ENCODE measurements at places on chromosomes 2 and 18.

DNA sequence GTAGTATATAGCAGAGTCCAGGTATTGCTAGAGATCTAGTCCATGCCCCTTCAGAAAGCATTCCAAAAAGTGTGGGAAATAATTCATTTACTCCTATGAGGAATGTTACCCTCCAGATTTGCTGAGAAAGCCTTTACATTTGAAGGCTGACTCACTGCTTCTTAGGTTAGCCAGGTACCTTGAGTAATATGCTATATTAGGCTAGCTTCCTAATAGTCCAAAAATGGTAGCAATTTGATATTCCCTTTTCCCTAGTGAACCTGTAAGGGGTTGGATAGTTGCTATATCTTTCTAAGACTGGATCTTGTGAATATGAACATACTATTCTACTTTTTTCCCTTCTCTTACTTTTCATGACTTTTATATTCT lies 63.6 kb downstream of the SPOPL start:
- DNase-seq, result no peak

DNA sequence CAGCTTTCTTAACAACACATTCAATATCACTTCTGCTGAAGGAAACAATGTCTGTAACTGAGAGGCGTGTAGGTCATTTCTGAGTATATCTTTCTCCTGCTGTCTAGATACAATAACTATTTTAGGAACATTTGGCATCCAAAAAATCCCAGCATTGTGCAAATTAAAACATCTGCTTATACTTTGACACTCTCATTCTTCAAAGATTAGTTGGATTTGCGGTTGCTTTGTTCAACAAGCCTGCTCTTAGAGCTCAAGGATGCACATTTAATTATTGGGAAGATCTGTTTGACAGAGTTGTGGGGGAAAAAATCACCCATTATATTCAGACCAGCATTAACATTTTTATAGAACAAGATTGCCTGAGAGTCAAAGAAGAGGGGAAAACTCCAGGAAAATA lies 449.5 kb upstream of the HNRNPA3 start:
- DNase-seq, result no peak

DNA sequence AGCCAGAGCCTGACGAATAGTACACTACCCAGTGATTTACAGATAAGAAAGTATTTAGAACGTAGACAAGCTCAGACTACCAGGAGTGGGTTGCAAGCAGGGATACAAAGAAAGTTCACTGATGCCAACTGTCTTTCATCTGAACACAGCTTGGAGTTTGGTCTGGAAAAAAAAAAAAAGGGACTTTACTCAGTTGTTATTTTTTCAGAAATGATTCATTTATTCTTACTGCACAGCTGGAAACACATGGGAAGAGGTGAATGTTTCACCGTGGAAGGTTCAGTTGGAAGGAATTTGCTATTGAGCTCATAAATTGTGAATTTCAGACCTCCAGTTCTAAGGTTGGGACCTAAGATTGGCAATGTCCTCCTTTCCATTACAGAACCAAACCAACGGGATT lies 259.7 kb downstream of the ETAA1 start:
- DNase-seq, result no peak

- DNase-seq, result no peak
Measured at GRCh38 chr18:340044-340443, 72.2 kb upstream of the THOC1 start.

DNA sequence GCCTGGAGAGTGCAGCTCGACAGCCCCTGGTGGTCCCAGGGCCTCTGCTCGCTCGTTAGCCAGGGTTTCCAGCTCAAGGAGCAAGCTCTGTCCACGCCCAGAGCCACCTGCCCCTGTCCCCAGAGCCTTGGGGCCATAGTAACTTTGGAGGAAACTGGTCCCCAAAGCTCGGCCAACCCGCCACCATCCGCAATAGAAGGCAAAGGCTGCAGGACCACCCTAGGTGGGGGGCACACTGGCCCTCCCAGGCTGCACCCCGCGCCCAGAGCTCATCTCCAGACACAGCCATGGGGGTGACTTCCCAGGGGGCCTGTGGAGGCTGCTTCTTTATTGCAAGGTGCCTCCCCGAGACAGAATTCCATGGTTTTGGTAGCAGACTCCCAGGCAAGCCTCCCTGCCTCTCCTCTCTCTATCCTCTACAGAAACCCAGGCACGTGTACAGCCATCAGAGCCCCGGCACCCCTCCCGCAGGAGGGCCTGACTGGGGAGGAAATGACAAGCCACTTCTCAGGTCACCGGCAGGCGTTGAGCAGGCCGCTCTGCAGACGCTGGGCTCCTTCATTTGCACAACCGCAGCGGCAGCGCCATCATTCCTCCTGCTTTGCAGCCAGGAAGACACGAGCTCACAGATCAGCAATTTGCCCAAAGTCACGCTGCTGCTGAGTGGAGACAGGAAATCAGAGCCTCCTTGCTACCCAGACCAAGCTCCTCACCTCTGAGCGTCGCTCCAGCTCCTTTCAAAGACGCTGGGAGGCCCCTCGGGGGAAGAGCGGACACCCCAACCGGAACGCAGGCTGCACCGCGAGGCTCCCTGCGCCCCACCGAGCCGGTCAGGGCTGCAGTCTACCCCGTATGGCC lies 80.2 kb downstream of the NDUFA10 start:
- no peak for DNase-seq

- no peak for DNase-seq
Measured at GRCh38 chr18:28602391-28602790, 425.5 kb upstream of the CDH2 start.

DNA sequence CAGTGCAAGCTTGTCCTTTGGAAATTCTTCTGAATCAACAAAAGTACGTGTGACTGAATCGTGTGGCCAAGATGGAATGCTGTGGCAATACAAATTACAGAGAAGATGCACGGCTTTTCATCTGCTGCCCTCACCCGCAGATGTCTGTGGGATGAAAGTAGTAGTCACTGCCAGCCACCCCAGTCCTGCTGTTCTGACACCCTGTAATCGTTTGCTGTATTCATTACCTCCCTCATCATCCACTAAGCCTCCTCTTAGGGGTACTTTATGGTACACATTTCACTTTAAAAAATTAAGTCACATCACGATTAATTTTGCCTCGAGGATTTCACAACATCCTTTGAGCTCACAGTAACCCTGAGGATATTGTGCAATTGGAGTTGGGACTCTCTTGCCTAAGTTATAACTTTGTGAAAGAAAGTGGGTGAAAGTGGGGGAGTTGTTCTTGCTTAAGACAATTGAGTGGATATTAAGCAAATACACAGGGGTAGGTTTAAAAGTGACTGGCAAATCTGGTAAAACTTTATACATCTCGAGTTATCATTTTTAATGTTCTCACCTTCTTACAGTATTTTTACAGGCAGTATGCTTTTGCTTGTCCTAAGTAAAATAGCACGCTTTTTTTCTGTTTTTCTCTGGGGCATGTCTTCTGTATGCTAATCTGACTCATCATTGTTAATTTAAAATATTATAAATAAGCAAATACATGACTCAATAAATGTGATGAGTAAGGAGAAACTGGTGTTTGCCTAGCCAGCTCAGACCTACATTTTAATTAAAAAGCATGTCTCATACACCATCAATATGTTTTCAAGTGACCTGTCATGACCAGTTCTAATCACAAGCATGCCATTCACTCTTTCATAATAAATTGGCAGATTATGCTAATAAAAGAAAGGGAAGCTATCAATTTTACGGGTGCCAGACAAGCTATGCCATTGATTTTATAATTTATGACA lies 680.9 kb downstream of the IRS1 start:
- no peak for DNase-seq

GRCh38 chr2:79980816-79981215 lies 323.7 kb downstream of the LRRTM1 start:
- no peak for DNase-seq

DNA sequence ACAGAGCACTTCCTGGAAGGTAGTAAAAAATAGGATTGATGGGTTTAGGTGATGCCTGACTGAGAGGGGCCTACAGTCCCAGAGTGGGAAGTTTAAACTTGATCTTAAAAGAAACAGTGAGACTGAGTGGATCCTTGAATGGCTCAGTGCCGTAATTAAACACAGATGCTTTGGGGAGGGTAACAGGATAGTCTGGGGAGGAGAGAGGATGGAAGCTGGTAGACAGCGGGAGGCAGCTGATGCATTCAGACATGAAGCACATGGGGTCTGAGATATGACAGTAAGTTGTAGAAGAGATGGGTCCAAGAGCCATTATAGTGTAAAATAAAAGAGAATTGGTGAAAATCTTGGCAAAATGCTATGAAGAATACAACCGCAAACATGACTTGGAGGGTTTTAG lies 54.4 kb downstream of the AOX1 start:
- no peak for DNase-seq

DNA sequence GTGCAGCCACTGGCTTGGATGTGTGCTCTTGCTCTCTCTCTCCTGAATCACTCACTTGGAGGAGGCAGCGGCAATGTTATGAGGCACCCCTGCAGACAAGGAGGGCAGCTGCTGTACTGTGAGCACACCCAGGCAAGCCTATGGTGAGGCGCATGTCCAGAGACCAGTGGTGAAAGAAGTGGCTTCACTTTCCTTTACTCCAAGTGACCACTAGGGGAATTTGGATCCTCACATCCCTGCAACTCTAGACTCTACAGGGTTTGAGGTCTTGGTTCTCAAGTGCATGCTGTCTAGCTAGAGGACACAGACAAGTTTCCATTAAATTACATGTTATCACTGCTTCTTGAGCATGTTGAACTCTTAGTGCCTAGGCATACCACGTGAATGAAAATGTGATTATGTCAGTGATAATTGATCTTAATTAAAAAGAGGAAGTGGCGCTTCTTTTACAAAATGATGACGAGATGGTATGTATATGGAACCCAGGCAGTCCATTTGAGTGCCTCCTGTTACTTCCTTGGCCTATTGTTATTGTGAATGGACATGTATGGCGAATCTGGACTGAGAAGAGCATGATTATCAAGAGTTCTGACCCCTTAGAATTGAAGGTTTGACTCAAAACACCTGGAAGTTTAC lies 181.0 kb upstream of the CDH2 start:
- DNase-seq, result peak; percentile 70

DNA sequence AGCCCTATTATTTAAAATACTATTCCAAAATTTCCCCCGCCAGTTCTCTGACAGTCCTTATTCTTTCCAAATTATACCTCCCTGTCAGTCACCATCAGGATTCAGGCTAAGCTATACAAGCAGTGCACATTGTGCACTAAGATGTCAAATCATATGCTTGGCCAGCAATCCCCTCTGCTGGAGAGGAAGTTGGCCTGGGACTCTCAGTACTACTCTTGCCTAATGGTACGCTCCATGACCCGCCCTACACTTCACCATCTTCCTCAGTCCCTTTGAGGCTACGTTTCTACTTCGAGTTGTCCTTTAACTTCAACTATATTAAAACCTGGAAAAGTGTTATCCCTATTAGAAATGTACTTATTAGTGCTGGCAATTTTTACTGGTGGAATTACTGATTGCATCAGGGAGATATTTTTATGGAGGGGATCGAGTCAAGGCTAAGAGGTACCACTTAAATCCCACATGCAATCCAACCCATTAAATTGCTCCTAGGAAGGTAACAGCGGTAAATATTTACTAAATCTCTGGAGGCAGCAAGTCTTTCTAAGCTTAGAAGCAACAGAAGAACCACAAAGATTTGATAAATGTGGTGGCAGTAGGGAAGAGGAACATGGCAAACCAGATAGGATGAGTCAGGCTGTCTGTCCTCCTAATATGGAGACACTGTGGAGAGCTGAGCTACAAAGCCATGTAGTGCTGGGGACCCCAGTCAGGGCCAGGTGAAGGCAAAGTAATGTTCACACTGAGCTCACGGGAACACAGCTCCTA lies 2.7 kb downstream of the USP40 start:
- DNase-seq, result no peak

DNA sequence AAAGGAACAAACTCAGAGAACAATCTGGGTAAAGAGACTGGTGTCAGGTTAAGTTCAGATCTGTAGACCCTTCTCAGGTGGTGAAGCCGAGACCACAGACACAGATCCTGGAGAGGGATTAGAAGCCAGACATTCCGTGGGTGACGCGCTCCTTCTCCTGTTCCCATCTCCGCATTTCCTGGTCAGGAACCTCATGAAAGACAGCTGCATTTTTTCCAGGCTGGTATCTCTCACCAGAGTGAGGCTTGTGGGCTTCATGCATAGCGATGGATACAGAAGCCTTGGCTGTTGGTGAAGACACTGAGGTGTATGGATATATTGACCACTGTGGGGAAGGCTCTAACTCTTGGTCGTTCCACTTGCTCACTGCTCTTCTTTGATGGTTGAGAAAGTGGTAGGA lies 152.6 kb downstream of the FAM210A start:
- peak; percentile 70 for DNase-seq

GRCh38 chr2:221816566-221816965 lies 244.5 kb upstream of the EPHA4 start:
- DNase-seq, result no peak

- peak; percentile 86 for DNase-seq
Measured at GRCh38 chr2:157692768-157693167, 64.1 kb upstream of the ACVR1C start.

- DNase-seq, result no peak
Measured at GRCh38 chr2:193469251-193469650, 1274.5 kb upstream of the TMEFF2 start.

- DNase-seq, result no peak
Measured at GRCh38 chr18:67726882-67727281, 210.4 kb upstream of the DSEL start.

GRCh38 chr2:113053666-113054065 lies 999 bp upstream of the IL36B start:
- peak; percentile 19 for DNase-seq

GRCh38 chr2:203470371-203470770 lies 64.7 kb downstream of the RAPH1 start:
- DNase-seq, result no peak

DNA sequence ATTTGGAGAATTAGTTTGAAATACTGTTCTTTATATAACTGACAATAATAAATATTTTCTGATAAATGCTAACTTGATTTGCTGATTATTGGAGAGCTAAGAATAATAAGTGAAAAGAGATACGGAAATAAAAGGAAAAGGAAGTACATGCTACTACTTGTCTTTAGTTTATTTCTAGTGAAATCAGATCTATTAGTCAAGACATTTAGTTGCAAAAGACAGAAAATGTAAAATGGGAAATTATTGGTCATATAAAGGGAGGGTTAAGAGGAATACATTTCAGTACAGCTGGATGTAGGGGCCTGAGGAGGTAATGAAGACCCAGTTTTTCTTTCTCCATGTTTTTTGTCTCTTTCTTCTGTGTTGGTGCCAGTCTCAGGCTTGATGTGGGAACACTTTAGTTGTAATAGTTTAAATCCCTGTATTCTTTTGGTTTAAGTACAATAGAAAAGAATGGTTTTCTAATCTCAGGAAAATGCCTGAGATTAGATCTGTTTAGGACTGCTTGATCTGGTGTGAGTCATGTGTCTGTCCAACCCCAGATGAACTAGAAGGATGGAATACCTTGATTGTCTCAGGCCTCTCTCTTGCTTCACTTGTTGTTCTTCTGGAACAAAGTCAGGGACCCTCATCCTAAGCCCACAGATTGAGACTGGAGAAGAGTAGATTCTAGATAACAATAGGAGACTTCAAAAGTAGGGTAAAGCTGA lies 58.0 kb downstream of the PLCL1 start:
- DNase-seq, result no peak

DNA sequence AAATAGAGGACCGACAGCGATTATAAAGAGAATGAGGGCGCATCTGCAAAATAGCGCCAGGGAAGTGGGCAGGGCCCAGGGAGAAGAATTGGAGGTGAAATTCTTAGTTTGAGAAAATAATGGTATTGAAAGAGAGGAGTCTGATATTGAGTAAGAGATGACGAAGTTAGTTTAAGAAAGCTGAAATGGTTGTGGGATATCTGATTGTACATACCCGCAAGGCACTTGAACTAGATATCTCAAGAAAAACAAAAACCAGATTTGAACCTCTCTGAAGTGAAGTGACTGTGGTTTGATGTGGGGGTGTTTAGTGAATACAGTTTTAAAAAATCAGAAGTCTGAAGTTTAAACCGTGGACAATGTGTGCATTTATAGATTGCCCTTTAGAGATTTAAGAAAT lies 38.9 kb downstream of the ZNF532 start:
- no peak for DNase-seq
